ENCODE measurements at places on chromosomes 12 and 14. TPM values are rescaled to one million over a fixed set of nuclear protein-coding genes. Genes with fewer than 3 reads are reported as not detected.

Gene VTI1B
- 88.9 TPM for total RNA-seq

Gene IKZF4
- 1.7 TPM for total RNA-seq

Gene TEX52
- not detected for total RNA-seq

Gene ISM2
- 0.32 TPM for total RNA-seq

Gene RACGAP1
- 82.6 TPM for total RNA-seq

Gene CCDC177
- 0.02 TPM for total RNA-seq

Gene PPHLN1
- 54.8 TPM for total RNA-seq

Gene NRL
- 1.1 TPM for total RNA-seq

Gene LIN7A
- total RNA-seq: 0.14 TPM

Gene ATP2B1
- total RNA-seq: 58.2 TPM

Gene TM7SF3
- total RNA-seq: 75.5 TPM

Gene KANSL2
- 38.7 TPM for total RNA-seq

Gene SCARB1
- total RNA-seq: 161 TPM

Gene GSC
- total RNA-seq: 0.42 TPM

Gene IQSEC3
- not detected for total RNA-seq

Gene PAX9
- 3.2 TPM for total RNA-seq

Gene ASIC1
- total RNA-seq: 5.0 TPM

Gene ADCY4
- total RNA-seq: not detected

Gene TEX22
- total RNA-seq: 0.29 TPM

Gene GDF3
- total RNA-seq: not detected

Gene TTC7B
- 20.9 TPM for total RNA-seq
